ENCODE measurements at places on chromosomes 11 and 22.

- peak; percentile 51 for DNase-seq
Observed at GRCh38 chr22:44753189-44754042, 1.0 kb downstream of the ARHGAP8 start.

DNA sequence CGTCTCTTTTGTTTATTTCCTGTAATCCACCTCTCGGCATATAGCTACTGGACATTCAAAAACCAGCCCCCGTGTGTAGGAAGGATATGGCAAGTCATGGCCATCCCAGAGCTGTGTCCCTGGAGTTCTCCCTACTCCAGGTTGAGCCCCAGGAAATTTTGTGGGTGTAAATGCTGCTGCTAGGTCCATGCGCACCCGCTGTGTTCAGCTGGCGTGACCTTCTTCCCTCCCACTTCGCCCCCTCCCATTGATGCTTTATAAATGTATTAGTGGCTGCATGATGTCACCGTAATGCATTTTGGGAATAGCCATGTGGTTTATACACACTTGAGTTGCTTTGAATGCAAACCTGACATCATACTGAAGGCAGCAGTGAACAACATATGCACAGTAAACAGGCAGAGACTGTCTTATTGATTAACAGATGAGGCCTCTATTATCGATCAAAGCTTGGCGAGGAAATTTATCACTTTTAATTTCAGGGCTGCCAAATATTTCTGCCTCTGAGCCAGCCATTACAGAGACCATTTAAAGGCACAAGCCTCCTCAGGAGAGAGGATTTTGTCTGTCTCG lies 113.6 kb upstream of the NNMT start:
- DNase-seq, result no peak

GRCh38 chr22:45006111-45006963 lies 3.5 kb downstream of the PHF21B start:
- DNase-seq, result no peak

- DNase-seq, result no peak
Observed at GRCh38 chr11:27865105-27865504, 164.8 kb upstream of the BDNF start.

GRCh38 chr11:44018829-44019228 lies 29.0 kb upstream of the ACCSL start:
- no peak for DNase-seq

DNA sequence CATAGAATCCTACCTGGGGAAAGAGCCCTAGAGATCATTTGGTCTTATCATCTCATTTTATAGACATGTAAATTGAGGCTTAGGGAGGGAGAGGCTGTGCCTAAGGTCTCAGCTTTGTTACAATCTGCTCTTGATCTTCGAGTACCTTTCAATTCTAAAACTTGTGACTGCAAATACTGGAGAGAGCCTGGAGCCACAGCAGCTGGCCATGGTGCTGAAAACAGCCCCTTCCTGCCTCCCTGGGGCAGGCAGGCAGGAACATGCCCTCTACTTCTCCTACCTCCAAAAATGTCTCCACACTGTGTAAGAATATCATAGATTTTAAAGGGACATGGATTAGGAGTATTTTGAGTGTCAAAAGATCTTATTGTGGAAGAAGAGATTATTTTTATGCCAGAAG lies 52.2 kb downstream of the C22orf42 start:
- no peak for DNase-seq

DNA sequence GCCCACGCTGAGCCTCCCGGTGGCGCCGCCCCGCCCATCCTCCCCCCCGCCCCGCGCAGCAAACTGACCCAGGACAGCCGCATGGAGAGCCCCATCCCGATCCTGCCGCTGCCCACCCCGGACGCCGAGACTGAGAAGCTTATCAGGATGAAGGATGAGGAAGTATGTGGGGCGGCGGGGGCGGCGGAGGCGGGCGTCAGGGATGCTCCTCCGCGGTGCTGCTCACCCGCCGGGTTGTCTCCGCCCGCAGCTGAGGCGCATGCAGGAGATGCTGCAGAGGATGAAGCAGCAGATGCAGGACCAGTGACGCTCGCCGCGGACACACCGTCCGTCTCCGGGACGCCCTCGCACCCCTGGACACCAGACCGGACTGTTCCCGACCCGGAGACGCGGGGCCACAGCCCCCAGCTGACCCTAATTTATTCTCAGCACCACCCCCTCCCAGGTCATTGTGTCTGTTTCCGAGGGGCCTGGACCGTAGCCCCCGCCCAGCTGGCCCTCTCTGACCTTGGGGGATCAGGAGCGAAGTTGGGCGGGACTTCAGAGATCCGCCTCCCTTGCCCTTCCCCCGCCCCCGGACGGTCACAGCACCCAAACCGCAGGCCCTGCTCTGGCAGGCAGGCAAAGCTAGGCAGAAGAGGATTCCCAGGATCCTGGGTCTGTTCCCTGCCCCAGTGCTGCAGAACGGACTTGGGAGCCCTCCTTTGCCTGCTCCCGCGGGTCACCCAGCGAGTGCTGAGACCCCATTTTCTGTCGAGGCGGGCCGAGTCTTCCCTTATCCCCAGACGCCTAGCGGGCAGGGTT lies 959 bp upstream of the GP1BB start:
- DNase-seq, result no peak
